ENCODE measurements at places on chromosomes 11 and 22.
A peak's percentile ranks its signal among the peaks of the same experiment; 100 is the strongest.

GRCh38 chr11:68677432-68677831, 6.9 kb upstream of the GAL start:
- DNase-seq: no peak

GRCh38 chr11:134289789-134290188, 13.6 kb downstream of the GLB1L3 start:
- DNase-seq: no peak

DNA sequence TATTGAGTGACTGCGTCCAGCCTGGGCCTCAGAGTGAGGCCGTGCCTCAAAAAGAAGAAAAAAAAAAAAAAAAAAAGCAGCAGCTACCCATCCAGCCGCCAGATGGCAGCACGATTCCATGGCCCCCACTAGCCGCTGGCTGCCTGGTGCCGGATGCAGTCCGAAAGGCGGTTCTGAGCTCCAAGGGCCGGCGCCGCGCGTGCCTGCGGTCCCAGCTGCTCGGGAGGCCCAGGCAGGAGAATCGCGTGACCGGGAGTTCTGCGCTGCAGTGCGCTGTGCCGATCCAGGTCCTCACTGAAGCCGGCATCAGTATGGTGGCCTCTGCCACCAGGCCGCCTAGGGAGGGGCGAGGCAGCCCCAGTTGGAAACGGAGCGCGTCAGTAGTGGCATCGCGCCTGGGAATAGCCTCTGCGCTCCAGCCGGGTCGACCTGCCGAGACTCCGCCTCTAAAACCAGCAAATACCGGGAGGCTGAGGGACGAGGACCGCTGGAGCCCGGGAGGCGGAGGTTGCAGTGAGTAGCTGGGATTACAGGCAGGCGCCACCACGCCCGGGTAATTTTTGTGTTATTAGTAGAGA, 19.3 kb downstream of the SCARF2 start:
- DNase-seq: peak; percentile 11

GRCh38 chr22:24952837-24953383, 394 bp downstream of the KIAA1671 start:
- no peak for DNase-seq

DNA sequence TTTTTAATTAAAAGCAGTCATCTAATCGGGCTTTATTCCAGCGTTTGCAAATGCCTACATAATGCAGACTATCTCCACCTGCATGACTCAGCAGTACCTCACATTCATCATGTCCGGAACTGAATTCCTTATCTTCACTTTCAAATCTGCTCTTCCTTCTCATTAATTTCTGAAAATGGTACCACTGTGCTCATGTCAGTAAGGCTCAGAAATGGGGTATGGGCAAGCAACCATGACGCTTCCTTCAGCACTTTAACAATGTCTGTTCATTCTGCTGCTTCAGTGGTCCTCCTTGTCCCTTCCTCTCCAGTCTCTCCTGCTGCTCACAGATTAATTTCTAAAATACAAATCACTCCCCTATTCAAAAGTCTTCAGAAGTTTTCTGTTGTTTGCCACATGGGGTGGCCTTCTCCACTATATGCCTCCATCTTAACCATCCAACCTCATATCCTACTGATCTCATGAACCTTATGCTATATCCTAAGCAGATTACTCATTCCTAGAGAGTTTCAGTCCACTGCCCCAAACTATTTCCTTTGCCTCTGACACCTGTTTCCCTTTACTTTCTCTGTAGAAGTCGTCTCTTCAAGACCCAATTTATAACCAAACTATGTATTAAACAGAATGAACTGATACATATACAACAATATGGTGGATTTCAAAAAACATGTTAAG, 7.0 kb downstream of the GTF2H1 start:
- DNase-seq: no peak

GRCh38 chr11:131218542-131218941, 151.9 kb upstream of the NTM start:
- no peak for DNase-seq

DNA sequence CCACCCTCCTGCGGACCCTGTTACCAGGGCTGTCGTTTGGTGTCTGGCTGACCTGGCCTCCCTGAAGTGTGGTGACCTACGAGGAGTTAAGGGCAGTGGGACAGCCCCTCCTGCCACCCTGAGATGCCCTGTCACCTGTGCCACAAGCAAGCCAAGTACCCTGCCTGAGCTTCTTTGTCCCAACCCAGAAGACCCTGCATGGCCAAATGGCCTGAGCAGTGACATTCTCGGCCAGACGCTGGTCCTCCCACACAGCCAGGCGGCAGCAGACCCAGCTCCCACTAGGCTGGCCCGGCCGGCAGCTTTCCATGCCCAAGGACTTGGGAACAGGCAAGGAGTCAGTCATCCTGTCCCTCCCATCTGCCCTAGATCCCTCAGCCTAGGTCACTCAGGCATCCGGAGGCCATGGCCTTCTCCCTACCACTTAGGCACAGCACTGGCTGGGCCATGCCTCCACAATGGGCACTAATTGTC, 7.6 kb downstream of the ARVCF start:
- no peak for DNase-seq

Data from NCI-H187 (cell line).